ENCODE measurements at places on chromosomes 5 and 9.

- DNase-seq: no peak
Measured at GRCh38 chr5:81450940-81451339, 57.0 kb upstream of the ACOT12 start.

DNA sequence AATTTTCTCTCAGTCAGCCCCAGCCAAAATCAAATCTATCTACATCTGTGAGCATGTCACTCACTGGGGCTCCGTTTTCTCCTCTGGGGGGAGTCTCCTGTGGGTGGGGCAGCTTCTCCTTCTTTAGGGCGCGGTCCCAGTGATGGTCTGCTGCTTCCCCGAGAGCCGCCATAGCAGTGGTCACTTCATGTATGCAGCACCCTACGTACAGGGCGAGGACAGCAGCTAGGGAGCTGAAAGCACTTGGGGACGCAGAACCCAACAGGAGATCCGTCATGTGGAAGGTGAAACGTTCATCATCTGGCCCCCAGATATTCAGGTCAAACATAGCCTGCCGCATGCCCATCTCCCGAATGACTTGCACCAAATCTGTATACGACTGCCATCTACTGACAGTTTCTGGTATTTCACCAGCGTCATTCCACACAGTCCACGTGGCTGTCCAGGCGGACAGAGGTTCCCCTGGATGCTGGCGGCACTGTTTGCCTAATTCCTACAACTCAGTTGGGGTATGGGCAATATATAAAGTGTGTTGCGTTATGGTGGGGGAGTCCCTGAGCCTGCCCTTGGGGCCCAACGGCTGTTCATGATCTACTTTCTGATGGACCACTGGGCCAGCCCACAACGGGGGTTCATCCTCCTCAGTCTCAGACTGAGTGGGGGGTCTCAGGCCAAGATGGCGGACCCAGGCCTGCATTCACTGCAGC is 795.0 kb downstream of the EFNA5 start:
- peak; percentile 28 for DNase-seq

DNA sequence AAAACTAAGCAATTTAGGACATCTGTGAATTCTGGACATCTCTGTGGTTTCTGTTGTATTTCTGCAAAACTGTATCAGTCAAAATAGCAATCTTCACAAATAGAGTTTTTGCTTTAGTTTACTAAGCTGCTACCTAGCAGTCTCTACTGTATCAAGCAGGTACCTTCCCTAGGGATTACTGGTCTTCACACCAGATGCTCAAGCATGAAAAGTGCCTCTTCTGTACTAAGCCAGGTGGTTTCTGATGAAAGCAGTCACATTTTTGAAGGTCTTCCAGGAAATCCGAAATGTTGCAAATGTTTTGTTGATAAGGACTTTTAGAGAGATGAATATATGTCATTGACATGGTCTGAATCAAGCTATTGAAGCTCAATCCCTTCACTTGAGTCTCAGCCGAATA is 540.0 kb downstream of the KCTD16 start:
- DNase-seq: no peak

DNA sequence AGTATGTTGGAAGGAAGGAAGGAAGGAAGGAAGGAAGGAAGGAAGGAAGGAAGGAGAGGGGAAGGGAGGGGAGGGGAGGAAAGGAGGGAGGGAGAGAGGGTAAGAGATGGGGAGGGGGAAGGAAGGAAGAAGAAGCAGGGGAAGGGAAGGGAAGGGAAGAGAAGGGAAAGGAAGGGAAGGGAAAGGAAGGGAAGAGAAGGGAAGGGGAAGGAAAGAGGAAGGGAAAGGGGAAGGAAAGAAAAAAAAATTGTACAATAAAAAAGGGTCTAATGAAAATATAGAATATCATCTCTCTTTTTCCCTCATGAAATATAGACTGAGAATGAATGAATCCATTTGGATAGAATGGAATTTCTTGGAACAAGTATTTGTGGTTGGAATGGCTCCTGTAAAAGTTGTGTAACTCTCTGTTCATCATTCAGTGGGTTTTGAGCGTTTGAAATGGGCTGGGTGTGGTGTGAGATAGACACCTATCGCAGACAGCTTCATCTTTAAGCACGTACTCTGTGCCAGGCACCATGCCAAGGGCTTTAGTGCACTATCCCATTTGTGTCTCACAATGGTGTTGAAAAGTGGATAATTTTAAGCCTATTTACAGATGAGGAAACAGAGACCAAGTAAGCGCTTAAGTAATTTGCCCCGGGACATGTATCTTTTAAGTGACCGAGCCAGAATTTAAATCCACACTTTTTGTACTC is 11.6 kb upstream of the PAPPA start:
- no peak for DNase-seq

DNA sequence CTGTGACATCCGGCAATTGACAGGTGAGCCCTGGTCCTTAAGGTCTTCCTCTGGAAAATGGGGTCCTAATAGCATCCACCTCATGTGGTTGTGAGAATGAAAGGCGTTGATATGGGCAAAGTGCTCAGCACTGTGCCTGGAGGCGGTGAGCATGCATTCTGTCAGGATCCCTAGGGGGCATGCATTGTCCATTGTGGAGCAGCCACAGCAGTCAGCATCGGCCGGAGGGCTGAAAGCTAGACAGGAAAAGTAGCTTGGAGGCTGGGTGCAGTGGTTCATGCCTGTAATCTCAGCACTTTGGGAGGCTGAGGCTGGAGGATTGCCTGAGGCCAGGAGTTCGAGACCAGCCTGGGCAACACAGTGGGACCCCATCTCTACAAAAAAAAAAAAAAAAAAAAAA is 122.2 kb downstream of the LHX2 start:
- peak; percentile 57 for DNase-seq

Measured in GM10248 (cell line).